ENCODE measurements at places on chromosomes 1 and 21.

DNA sequence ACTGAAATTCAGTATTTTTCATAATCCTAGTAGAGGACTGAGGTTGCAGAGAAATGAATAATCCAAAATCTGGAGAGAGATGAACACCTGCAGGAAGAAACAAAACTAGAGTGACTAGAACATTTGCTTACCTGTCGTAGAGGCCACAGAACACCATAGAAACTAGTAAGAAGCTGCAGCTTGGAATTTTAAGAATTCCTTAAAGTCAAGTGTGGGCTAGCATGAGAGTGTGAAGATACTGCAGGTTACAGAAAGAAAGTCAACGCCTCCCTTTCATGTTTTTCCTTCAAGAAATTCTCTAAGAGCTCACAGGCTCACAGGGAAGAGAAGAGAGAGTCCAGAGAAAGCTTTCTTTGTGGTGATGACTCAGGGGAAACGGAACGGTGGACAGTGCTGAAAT is 633.7 kb downstream of the LRRIQ3 start:
- DNase-seq: no peak

DNA sequence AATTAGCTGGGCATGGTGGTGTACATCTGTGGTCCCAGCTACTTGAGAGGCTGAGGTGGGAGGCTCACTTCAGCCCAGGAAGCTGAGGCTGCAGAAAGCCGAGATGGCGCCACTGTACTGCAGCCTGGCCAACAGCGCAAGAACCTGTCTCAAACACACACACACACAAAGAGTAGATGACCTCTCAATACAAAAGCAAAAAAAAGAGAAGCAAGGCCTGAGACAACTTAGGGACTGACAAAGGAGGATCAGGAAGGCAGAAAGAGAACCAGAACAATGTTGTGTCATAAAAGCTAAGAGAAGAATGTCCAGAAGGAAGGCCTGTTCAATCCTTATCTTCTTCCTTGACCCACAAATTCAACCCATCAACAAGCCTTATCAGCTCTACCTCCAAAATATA is 18.5 kb downstream of the WASF2 start:
- no peak for DNase-seq

GRCh38 chr1:186146974-186147373 is 228.1 kb downstream of the TPR start:
- DNase-seq: no peak

DNA sequence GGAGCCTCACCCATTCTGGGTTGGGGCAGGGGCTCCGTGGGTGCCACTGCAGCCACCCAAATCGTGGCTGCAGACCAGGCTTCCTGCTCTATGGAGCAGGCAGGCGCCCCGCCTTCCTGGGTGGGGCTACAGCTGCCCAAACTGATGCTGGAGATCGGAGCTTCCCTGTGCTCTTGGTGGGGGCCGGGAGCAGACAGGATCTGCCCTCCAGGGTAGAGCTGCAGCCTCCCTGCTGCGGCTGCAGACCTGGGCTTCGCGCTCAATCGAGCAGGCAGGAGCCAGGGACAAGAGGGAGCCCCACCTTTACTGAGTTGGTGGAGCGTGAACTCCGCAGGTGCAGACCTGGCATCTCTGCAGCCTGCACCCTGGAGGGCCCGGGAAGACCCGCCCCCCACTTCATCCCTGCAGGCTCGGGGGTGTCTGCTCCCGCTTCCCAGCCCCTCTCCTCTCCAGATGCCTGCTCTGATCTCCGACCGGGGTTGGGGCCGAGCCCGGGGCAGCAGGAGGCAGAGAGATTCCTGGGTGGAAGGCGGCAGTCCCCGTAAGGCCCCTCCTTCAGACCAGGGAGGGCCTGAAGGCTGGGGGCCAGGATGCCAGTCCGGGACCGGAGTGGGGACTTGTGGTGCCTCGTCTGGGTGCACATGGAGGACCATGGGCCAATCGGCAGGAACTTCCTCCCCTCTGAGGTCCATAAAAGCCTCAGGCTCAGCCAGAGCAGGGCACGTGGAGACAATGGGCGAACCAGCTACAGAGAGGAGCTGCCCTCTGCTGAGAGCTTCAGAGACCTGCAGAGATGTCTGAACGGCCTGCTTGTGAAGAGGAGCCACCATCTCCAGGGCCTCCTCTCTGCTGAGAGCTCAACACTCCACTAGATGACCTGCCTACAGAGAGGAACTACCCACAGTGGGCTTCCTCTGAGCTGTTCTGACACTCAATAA is 359.3 kb downstream of the SMYD3 start:
- DNase-seq: no peak
